ENCODE measurements at places on chromosomes 4 and X.

GRCh38 chr4:87375719-87376291 lies 15.2 kb downstream of the HSD17B11 start:
- DNase-seq, result no peak

- no peak for DNase-seq
Observed at GRCh38 chr4:60223208-60223923, 976.8 kb upstream of the ADGRL3 start.

DNA sequence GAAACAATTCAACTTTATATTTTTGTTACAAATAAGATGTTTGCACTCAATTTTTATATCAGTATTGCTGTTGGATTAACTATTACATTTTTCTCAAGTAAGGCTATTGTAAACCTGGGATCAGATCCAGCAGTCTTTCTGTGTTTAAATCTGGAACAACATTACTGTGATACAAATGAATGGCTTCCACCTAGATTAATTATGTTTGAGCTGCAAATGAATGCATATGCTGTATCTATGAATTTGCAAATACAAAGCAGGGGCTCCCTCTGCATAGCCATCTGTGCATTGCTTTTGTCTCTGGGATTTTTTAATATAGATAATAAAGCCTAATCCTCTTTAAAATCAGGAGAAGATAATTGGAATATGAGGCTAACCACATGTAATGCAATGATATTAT lies 69.8 kb upstream of the NEIL3 start:
- DNase-seq, result no peak

- no peak for DNase-seq
Observed at GRCh38 chr4:126213996-126214395, 899.2 kb downstream of the FAT4 start.

DNA sequence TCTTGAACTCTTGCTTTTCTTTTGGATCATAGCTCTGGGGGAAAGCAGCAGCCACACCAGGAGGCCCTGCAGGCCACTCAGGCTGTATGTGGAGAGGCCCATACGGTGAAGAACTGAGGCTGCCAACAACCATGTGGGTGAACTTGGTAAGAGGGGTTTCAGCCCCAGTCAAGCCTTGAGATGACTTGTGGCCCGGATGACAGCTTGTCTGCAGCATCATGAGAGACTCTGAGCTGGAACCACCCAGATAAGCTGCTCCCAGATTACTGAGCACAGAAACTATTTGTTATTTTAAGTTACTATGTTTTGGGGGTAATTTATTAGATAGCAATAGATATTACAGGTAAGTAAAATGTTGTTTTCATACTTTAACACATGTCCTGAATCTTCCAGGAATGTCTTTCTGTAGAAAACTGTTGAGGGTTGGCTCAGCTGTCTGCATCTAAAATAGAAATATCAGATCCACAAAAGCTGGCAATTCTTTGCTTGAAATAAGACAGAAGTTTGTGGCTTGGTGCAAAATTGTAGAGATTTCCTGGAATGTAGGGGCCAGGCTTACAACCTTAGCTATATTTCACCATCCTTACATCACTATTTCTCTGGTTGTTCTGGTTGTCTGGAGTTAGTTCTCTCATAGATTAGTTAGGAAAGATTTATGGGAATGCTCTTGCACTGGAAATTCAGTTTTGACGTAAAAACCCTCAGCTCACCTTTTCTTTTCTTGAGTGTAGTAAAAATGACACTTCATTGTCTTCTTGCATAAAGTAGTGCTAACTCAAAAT lies 272.1 kb downstream of the RAPGEF2 start:
- DNase-seq, result no peak

DNA sequence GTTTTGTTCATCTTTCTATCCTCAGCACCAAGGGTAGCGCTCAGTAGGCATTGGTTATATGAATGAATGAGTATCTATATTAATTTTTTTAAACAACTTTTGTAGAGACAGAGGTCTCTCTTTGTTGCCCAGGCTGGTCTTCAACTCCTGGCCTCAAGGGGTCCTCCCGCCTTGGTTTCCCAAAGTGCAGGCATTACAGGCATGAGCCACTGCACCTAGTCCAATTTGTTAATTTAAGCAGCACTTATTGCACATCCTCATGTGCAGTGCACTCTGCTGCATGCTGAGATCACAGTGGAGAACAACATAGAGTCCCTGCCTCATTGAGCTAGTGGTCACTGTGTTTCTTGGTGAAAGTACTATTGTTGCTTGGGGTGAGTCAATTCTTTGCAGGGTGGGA lies 94.4 kb downstream of the NHSL2 start:
- DNase-seq, result no peak

- no peak for DNase-seq
Observed at GRCh38 chr4:4876945-4877661, 17.6 kb downstream of the MSX1 start.

DNA sequence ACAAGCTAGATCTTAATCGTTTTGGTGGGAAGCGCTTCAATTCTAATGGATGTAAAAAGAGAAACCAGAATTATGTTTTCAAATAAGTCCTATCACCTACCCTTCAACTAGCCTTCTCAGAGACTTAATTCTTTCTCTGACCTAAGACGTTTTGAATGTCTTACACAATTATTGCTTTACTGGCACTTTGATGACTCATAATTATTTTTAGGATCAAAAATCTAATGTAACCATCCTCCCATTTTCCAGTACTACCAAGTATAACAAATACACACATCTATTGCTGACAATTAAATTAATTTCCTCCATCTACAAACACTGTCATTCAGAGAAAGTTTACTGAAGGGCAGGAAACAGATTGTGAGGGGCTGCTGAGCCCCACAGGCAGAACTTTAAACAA lies 108.6 kb downstream of the PPP3CA start:
- no peak for DNase-seq

DNA sequence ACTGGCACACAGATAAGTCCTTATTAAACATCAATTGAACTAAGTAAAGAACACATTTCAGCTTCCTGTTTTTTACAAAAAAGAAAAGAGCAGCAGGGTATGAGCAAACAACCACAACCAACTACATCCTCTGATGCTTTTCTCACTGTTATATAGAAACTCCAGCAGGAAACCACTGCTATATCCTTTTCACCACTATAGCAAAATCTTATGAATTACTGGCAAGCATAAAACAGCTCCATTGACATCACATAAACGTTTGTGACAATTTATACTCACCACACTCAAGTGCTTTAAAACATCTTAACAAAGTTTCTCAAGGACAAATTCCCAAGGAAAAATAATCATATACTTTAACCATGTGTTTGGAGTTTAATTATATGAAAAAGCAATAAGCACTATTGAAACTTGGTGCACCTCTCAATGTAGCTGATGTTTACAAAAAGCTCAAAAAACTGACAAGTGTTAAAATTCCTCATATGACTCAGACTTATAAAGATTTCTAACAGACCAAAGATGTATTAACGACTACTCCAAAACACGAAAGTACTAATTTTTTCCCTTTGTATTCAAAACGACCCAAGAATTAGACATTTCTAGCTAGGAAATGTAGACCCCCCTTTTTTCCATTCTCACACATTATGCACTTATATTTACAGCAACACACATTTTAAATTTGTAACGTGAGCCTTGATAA lies 12.9 kb downstream of the GPRIN3 start:
- DNase-seq, result peak; percentile 35
